ENCODE measurements at places on chromosomes 13 and 19. TPM values are rescaled to one million over a fixed set of nuclear protein-coding genes. Genes with fewer than 3 reads are reported as not detected.

The PGLYRP1 gene
- total RNA-seq = not detected

The SCN1B gene
- 1.6 TPM for total RNA-seq

The LRG1 gene
- not detected for total RNA-seq

The JSRP1 gene
- 0.70 TPM for total RNA-seq

The INSL3 gene
- 2.7 TPM for total RNA-seq

The NLRP9 gene
- total RNA-seq = not detected

The TEAD2 gene
- total RNA-seq = 0.21 TPM

The KIR3DL2 gene
- not detected for total RNA-seq

The AP1M1 gene
- 151 TPM for total RNA-seq

The NANOS3 gene
- not detected for total RNA-seq

The LENG9 gene
- total RNA-seq = 5.2 TPM

The PRR19 gene
- total RNA-seq = 0.25 TPM

The OR7D2 gene
- total RNA-seq = 0.11 TPM

The ZNF723 gene
- total RNA-seq = not detected

Measured in naive thymus-derived CD8-positive, alpha-beta T cell (primary cell).